ENCODE measurements at places on chromosomes 16 and 17.

- DNase-seq, result no peak
Observed at GRCh38 chr16:87619360-87620200, 17.3 kb downstream of the JPH3 start.

DNA sequence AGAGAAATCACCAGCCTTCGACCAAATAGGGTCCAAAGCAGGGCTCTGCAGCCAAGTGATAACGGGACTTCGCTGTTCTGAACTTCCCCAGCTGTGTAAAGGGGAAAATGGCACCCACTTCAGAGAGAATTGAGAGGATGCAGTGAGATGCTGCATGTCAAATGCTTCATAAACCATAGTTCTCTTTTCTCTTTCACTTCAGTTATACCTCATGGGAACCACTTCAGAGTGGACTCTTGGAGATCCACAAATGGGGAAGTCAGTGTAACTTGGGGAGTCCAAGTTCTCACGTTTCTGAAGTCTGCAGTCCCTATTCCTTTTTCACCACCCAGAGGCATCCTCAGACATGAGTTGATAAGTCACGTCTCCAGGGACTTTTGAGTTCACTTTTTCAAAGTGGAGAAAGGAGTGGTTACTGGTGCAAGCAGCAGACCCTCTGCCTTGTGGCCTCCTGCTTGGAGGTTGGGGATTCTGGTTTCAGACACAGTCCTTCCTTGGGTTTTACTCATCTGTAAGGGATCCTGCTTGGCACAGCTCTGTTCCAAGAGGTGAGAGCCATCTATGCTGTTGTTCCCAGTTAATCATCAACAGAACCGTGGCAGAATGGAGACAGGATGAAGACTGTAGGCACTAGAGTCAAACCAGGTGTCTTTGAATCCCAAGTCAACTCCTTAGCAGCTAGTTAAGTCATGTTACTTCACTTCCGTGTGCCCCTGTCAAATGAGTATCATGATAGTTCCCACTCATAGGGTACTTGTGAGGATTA lies 123.4 kb upstream of the NOL11 start:
- DNase-seq, result no peak

DNA sequence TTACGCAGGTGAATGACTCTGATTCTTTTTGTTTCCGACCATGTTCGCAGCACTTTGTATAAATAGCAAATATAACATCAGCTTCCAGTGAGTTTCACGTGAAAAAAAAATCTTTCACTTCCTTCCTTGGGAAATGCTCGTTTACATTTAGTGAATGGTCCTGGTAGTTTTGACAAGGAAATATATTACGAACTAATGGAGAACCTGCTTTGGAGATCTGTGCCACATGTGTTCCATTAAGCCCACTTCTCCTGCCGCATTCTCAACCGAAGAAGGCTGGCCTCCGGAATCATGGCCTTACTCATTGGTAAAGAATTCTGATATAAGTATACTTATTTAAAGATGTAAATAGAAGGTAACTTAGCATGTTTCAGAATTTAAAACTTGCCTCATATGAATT lies 3.6 kb downstream of the CRAMP1 start:
- DNase-seq, result no peak

DNA sequence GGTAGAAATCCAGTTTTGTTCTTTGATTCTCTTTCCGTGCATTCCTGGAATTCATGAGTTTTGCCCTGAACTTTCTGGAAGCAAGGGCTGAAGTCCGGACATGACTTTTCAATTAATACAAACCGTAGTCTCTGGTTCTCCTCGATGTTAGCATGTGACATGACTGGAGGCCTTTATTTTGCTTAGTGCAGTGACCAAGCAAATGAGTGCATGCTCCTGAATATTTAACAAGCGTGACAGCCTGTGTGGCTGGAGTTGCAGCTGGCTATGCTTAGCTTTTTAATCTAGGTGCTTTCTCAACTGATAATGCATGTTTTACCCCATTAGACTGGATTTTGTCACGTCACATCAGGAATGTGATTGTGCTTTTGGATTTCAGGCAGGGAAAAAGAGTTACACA lies 302.1 kb downstream of the MAP2K6 start:
- DNase-seq, result no peak

- DNase-seq, result no peak
Observed at GRCh38 chr17:81540676-81541027, 11.5 kb downstream of the FAAP100 start.

- no peak for DNase-seq
Observed at GRCh38 chr16:67199011-67199807, at the start of gene ELMO3. TSS of gene ELMO3 (plus strand) at chr16:67199131. CDS start at chr16:67199327, 196 bp downstream.

- DNase-seq, result no peak
Observed at GRCh38 chr16:3650631-3651265, 3.7 kb upstream of the DNASE1 start.

Measured in stimulated activated CD4-positive, alpha-beta T cell treated with anti-CD3 and anti-CD28 coated beads, Interleukin-15, amount 100 ng/mL, for 1 hour (primary cell).